Activated T-cell treated with anti-CD3 and anti-CD28 coated beads, Interleukin-2, amount 50 U/mL, for 72 hours (primary cell): ENCODE measurements at places on chromosomes 16 and 17. TPM values are rescaled to one million over a fixed set of nuclear protein-coding genes. Genes with fewer than 3 reads are reported as not detected.

PPM1E gene
- 0.07 TPM for total RNA-seq

HOXB6 gene
- total RNA-seq: 0.51 TPM

CEP295NL gene
- 0.12 TPM for total RNA-seq

FLYWCH1 gene
- total RNA-seq: 68.5 TPM

SULT1A1 gene
- 18.6 TPM for total RNA-seq

EVI2B gene
- 28.0 TPM for total RNA-seq

MT1M gene
- total RNA-seq: 0.91 TPM

PRAC2 gene
- not detected for total RNA-seq

SYNGR2 gene
- total RNA-seq: 87.6 TPM

DNA sequence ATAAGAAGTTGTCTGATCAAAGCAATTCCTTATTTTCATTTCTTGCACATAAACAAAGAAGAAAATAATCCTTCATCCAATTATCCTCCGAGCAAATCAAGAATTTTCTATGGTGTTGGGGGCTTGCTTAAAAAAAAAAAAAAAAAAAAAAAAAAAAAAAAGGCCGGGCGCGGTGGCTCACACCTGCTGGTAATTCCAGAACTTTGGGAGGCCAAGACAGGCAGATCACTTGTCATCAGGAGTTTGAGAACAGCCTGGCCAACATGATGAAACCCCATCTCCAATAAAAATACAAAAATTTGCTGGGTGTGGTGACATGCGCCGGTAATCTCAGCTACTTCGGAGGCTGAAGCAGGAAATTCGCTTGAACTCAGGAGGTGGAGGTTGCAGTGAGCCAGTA is 19.3 kb downstream of the CNP start:
- H3K27ac ChIP-seq: no peak overlapping the region
- no peak overlapping the region for H3K4me3 ChIP-seq
- H3K36me3 ChIP-seq: peaks cover 9% of the 10 kb centered on the region
- no peaks in the 10 kb centered on the region for H3K27me3 ChIP-seq

- no peak for DNase-seq
- no peak overlapping the region for H3K4me3 ChIP-seq
- no peak overlapping the region for H3K27ac ChIP-seq
- peaks cover 16% of the 10 kb centered on the region for H3K27me3 ChIP-seq
Measured at GRCh38 chr17:15238676-15239422, 26.3 kb downstream of the PMP22 start.

GRCh38 chr17:40175928-40176753 is 1.1 kb upstream of the RAPGEFL1 start:
- DNase-seq: no peak
- no peak overlapping the region for H3K27ac ChIP-seq
- H3K27me3 ChIP-seq: no peaks in the 10 kb centered on the region
- no peak overlapping the region for H3K4me3 ChIP-seq
- H3K4me1 ChIP-seq: peaks cover 16% of the 10 kb centered on the region

- no peaks in the 10 kb centered on the region for H3K36me3 ChIP-seq
- no peak overlapping the region for H3K4me3 ChIP-seq
- no peaks in the 10 kb centered on the region for H3K27me3 ChIP-seq
- no peaks in the 10 kb centered on the region for H3K4me1 ChIP-seq
- DNase-seq: no peak
Measured at GRCh38 chr16:69270395-69270794, 40.8 kb upstream of the VPS4A start.

DNA sequence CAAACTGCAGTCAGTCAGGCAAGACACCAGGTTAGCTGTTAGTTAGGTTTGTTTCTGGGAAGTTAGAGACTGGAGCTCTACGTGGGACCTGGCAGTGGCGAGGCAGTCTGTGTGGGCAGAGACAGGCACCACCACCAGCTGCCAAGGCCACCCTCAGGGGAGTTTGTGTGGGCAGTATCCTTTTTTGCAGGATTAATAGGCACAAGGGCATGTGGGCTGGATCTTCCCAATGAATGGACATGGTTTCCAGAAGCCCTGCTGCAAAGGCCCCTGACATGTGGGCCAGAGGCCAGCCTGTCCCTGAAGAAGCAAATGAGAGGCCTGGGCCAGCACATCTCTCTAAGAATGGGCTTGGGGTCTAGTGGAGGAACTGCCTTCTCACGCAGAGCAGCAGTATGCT is 19.2 kb upstream of the SREBF1 start:
- H3K4me1 ChIP-seq: peaks cover 65% of the 10 kb centered on the region
- no peak overlapping the region for H3K4me3 ChIP-seq
- H3K27me3 ChIP-seq: no peaks in the 10 kb centered on the region
- H3K36me3 ChIP-seq: no peaks in the 10 kb centered on the region
- H3K27ac ChIP-seq: peak overlapping the region; percentile 14
- DNase-seq: no peak

GRCh38 chr16:71811261-71811803 is 2.7 kb upstream of the AP1G1 start:
- H3K4me3 ChIP-seq: peak overlapping the region; percentile 6
- H3K36me3 ChIP-seq: peaks cover 3% of the 10 kb centered on the region
- no peak overlapping the region for H3K27ac ChIP-seq
- no peaks in the 10 kb centered on the region for H3K27me3 ChIP-seq
- peaks cover 41% of the 10 kb centered on the region for H3K4me1 ChIP-seq

- H3K4me1 ChIP-seq: no peaks in the 10 kb centered on the region
- no peak overlapping the region for H3K4me3 ChIP-seq
- no peak for DNase-seq
- H3K36me3 ChIP-seq: no peaks in the 10 kb centered on the region
Measured at GRCh38 chr16:84299734-84300440, 5.2 kb downstream of the WFDC1 start.

DNA sequence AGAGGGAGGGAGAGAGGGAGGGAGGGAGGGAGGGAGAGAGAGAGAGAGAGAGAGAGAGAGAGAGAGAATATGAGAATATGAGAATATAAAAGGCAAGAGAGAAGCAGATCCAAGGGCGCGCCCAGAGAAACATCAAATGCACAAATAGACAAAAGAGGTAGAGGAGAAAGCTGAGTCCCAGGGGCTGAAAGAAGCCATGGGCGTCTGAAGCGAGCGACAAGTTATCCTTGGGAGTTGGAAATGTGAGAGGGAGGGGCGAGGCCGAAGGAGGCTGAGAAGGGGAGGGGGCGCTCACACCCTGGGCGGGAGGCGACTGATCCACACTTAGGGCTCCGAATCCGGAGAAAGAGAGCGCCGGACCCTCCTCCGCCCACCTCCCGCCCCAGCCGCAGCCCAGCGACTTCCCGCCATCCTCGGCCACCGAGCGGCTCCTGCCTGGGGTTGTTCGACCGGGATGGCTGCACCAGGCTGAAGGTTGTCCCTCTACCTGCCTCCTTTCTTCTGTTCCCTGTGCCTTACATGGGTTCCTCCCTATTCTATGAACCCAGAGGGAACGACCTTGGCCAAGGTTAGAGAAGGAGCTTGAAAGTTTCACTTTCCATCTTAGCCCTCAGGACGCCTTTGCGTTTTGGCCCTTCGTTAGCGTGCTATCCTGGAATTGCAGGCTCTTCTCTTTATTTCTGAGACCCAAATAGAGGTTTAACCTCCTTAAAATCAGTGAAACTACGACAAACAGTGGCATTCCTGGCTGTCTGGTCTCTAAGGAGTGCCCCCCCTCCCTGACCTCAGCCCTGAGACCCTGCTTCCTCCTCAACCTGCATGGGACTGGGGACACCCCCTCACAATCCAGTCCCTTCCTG is 21.2 kb upstream of the HOXB9 start:
- H3K36me3 ChIP-seq: no peaks in the 10 kb centered on the region
- peaks cover 69% of the 10 kb centered on the region for H3K27me3 ChIP-seq
- H3K4me3 ChIP-seq: peak overlapping the region; percentile 79
- DNase-seq: no peak
- peaks cover 25% of the 10 kb centered on the region for H3K4me1 ChIP-seq

DNA sequence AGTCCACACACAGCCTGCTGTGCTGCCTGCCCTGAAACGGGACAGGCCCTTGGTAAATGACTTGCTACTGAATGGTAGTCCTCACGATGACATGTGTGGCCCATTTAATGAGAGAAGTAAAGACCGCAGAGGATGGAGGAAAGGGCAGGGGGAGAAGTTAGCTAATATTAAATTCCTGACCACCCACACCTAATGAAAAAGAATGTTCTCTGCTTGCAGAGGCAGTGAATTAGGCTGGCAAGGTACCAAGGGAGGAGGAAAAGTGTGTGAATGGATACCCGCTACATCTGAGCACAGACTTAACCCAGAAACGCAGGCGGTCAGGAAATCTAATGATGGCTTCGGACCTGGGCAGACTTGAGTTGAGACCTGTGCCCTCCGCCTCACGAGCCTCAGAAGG is 141.2 kb downstream of the PRKCA start:
- DNase-seq: no peak
- no peaks in the 10 kb centered on the region for H3K27me3 ChIP-seq
- H3K36me3 ChIP-seq: peaks cover 4% of the 10 kb centered on the region
- no peak overlapping the region for H3K4me3 ChIP-seq

DNA sequence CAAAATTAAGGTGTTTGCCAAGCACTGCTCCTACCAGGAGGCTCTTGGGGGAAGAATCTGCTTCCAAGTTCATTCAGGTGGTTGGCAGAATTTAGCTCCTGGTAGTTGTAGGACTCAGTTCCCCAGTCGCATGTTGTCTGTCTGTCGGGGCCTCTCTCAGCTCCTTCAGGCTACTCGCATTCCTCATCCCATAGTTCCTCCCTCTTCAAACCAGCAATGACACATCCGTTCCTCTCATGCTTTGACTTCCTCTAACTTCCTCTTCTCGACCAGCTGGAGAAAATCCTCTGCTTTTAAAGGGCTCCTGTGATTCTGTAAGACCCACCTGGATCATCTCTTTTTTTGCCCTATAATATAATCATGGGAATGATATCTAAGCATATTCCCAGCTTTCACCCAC is 108.1 kb downstream of the PMP22 start:
- H3K4me3 ChIP-seq: no peak overlapping the region
- no peaks in the 10 kb centered on the region for H3K36me3 ChIP-seq
- H3K4me1 ChIP-seq: no peaks in the 10 kb centered on the region
- no peak for DNase-seq
- H3K27me3 ChIP-seq: peaks cover 29% of the 10 kb centered on the region
- H3K27ac ChIP-seq: no peak overlapping the region

GRCh38 chr17:72357764-72358365 is 237.0 kb downstream of the SOX9 start:
- H3K4me3 ChIP-seq: no peak overlapping the region
- no peaks in the 10 kb centered on the region for H3K4me1 ChIP-seq
- H3K27me3 ChIP-seq: no peaks in the 10 kb centered on the region
- H3K36me3 ChIP-seq: no peaks in the 10 kb centered on the region
- H3K27ac ChIP-seq: no peak overlapping the region

- H3K27me3 ChIP-seq: no peaks in the 10 kb centered on the region
- H3K27ac ChIP-seq: no peak overlapping the region
- H3K36me3 ChIP-seq: no peaks in the 10 kb centered on the region
- H3K4me3 ChIP-seq: no peak overlapping the region
- no peak for DNase-seq
Measured at GRCh38 chr17:33200587-33200986, 92.5 kb downstream of the ASIC2 start.

GRCh38 chr17:3859940-3860339 is 13.9 kb upstream of the NCBP3 start:
- no peaks in the 10 kb centered on the region for H3K36me3 ChIP-seq
- H3K27ac ChIP-seq: no peak overlapping the region
- no peak overlapping the region for H3K4me3 ChIP-seq
- DNase-seq: no peak
- H3K4me1 ChIP-seq: no peaks in the 10 kb centered on the region

- peak overlapping the region; percentile 98 for H3K4me3 ChIP-seq
- peaks cover 95% of the 10 kb centered on the region for H3K4me1 ChIP-seq
- no peaks in the 10 kb centered on the region for H3K27me3 ChIP-seq
- H3K36me3 ChIP-seq: no peaks in the 10 kb centered on the region
- no peak for DNase-seq
- peak overlapping the region; percentile 93 for H3K27ac ChIP-seq
Measured at GRCh38 chr17:67479148-67479547, 102.1 kb downstream of the PITPNC1 start.

DNA sequence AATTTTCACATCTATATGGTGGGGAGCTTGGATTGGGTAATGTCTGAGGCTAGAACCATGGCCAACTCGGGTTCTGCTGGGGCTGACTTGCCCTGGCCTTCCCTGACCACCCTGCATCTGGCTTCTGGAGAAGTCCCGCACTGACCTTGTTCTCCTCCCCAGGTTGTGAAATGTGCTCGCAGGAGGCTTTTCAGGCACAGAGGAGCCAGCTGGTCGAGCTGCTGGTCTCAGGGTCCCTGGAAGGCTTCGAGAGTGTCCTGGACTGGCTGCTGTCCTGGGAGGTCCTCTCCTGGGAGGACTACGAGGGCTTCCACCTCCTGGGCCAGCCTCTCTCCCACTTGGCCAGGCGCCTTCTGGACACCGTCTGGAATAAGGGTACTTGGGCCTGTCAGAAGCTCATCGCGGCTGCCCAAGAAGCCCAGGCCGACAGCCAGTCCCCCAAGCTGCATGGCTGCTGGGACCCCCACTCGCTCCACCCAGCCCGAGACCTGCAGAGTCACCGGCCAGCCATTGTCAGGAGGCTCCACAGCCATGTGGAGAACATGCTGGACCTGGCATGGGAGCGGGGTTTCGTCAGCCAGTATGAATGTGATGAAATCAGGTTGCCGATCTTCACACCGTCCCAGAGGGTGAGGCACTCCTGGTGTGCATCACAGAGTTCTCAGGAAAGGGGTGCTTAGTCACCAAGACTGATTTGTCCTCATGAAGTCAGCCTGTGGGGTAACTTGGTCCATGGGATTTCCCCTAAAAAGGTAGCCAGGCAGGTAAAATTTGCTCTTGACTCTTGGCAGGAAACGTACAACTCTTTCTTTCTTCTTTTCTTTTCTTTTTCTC is 6.1 kb downstream of the NOD2 start:
- H3K4me3 ChIP-seq: peak overlapping the region; percentile 79
- peak overlapping the region; percentile 76 for H3K27ac ChIP-seq
- H3K4me1 ChIP-seq: peaks cover 71% of the 10 kb centered on the region
- H3K27me3 ChIP-seq: no peaks in the 10 kb centered on the region
